ENCODE measurements at places on chromosomes 3 and 15. TPM values are rescaled to one million over a fixed set of nuclear protein-coding genes. Genes with fewer than 3 reads are reported as not detected.

The ARPP21 gene
- total RNA-seq, result not detected

The NRG4 gene
- total RNA-seq, result not detected

The SERPINI2 gene
- total RNA-seq, result not detected

The THRB gene
- total RNA-seq, result 10.0 TPM

The FAM81A gene
- total RNA-seq, result 0.21 TPM

The MCCC1 gene
- 15.8 TPM for total RNA-seq

The MAP6D1 gene
- total RNA-seq, result 2.1 TPM

The SEMA6D gene
- total RNA-seq, result 1.7 TPM

The GLDN gene
- 0.21 TPM for total RNA-seq

The SCAANT1 gene
- not detected for total RNA-seq

Measured in tracheal epithelial cell (primary cell).